Melanocyte of skin (primary cell): ENCODE measurements at places on chromosomes 4 and X. TPM values are rescaled to one million over a fixed set of nuclear protein-coding genes. Genes with fewer than 3 reads are reported as not detected.

The DCX gene
- 2.5 and 3.1 TPM in 2 replicates for total RNA-seq

The CT45A1 gene
- not detected in 2 replicates for total RNA-seq

The RHOXF1 gene
- not detected in 2 replicates for total RNA-seq

The HELT gene
- not detected in 2 replicates for total RNA-seq

The TMEM164 gene
- 21.0 and 22.4 TPM in 2 replicates for total RNA-seq

The PDE6B gene
- total RNA-seq, result 0.73 and 2.8 TPM in 2 replicates

The CLDN2 gene
- total RNA-seq, result not detected in 2 replicates

The PAGE1 gene
- not detected in 2 replicates for total RNA-seq

The NEUROG2 gene
- total RNA-seq, result not detected in 2 replicates

The CT83 gene
- total RNA-seq, result not detected in 2 replicates

The MAGEA12 gene
- total RNA-seq, result not detected in 2 replicates

The P2RY10 gene
- total RNA-seq, result not detected in 2 replicates

The CPE gene
- 0.34 and 0.36 TPM in 2 replicates for total RNA-seq

The SORCS2 gene
- total RNA-seq, result 0.69 and 1.5 TPM in 2 replicates

The TKTL1 gene
- not detected in 2 replicates for total RNA-seq

The CCSER1 gene
- 1.0 and 2.5 TPM in 2 replicates for total RNA-seq

The ATXN3L gene
- total RNA-seq, result not detected in 2 replicates

The FHDC1 gene
- 6.0 and 6.7 TPM in 2 replicates for total RNA-seq

The PRR32 gene
- total RNA-seq, result not detected in 2 replicates

The USP27X gene
- total RNA-seq, result 3.1 and 4.4 TPM in 2 replicates

The MSX1 gene
- 1.4 and 1.8 TPM in 2 replicates for total RNA-seq

The WDR13 gene
- 52.6 and 62.9 TPM in 2 replicates for total RNA-seq

The NALF2 gene
- not detected in 2 replicates for total RNA-seq

The SYP gene
- total RNA-seq, result 0.46 and 1.3 TPM in 2 replicates

The ZNF674 gene
- 2.4 and 2.5 TPM in 2 replicates for total RNA-seq

The ZAR1 gene
- total RNA-seq, result not detected in 2 replicates

The PABPC1L2A gene
- not detected in 2 replicates for total RNA-seq

The BEX5 gene
- total RNA-seq, result under 0.01 TPM in 1 of 2 replicates, not detected in the other

The VCX3B gene
- not detected in 2 replicates for total RNA-seq

The SPATA18 gene
- total RNA-seq, result 7.7 and 8.6 TPM in 2 replicates

The KLHL13 gene
- total RNA-seq, result 0.69 and 1.1 TPM in 2 replicates

The GABRQ gene
- under 0.01 TPM in 1 of 2 replicates, not detected in the other for total RNA-seq

The SSX4 gene
- under 0.01 TPM in 1 of 2 replicates, not detected in the other for total RNA-seq

The ZCCHC18 gene
- total RNA-seq, result 0.69 and 1.8 TPM in 2 replicates

The HGFAC gene
- total RNA-seq, result not detected in 2 replicates

The MAB21L2 gene
- total RNA-seq, result not detected in 2 replicates

The MFAP3L gene
- total RNA-seq, result 12.3 and 17.0 TPM in 2 replicates

The PPEF2 gene
- not detected in 2 replicates for total RNA-seq

The DIPK2B gene
- not detected in 2 replicates for total RNA-seq

The RHOXF2B gene
- not detected in 2 replicates for total RNA-seq

The NUP62CL gene
- total RNA-seq, result 1.7 and 2.0 TPM in 2 replicates

The TEX13C gene
- total RNA-seq, result not detected in 2 replicates

The SETD7 gene
- total RNA-seq, result 38.0 and 44.4 TPM in 2 replicates
